ENCODE measurements at places on chromosomes 6 and 20.

DNA sequence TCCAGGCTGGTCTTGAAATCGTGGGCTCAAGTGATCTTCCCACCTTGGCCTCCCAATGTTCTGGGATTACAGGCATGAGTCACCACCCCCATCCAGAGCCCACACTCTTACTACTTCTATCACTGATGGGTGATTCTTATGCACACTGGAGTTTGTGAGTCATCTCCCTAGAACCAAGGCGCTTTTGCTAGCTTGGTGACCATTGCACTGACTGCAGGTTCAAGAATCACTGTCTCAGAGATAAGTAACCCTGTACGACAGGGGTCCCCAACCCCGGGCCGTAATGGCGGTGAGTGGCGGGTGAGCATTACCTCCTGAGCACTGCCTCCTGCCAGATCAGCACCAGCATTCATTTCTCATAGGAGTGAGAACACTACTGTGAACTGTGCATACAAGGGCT is 118.8 kb downstream of the MAP3K7 start:
- DNase-seq: peak; percentile 14

DNA sequence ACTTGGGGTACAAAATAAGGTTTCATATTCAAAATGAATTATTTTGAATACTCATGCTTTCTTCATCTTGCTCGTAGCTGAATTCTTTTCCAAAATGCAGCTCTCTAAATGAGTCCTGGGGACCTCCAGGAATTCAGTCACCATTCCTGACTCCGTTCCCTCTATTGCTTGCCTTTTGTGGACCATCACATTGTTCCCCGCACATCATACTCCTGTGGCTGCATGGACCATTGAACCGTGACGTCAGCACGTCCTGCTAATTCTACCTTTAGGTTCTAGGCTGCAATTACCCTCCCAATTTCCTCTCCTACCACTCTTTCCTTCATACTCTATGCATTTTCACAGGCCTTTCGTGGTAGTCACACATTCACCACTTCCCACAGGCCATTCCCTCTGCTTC is 173.1 kb upstream of the ID4 start:
- DNase-seq: no peak

- no peak for DNase-seq
These were observed 777.8 kb upstream of the NRSN1 start for GRCh38 chr6:23348185-23348584.

GRCh38 chr6:42292004-42292740 is 74.5 kb upstream of the MRPS10 start:
- DNase-seq: peak; percentile 78

DNA sequence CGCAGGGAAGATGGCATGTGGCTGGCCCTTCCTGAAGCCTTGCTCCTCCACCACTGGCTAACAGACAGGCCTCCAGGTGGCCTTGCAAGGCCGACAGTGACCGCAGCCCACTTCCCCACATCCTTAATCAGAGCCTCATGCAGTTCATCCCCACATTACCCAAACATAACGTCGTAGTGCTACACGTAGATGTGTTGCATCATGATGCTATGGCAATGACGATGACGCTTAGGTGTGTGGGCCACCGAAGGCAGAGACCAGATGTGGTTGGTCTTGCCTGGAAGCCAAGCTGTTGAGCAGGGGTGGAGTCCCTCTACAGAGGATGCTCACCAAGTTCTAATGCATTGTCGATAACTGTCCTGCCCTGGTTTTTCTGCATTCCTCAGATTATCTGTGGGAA is 5.6 kb downstream of the CD93 start:
- DNase-seq: no peak

DNA sequence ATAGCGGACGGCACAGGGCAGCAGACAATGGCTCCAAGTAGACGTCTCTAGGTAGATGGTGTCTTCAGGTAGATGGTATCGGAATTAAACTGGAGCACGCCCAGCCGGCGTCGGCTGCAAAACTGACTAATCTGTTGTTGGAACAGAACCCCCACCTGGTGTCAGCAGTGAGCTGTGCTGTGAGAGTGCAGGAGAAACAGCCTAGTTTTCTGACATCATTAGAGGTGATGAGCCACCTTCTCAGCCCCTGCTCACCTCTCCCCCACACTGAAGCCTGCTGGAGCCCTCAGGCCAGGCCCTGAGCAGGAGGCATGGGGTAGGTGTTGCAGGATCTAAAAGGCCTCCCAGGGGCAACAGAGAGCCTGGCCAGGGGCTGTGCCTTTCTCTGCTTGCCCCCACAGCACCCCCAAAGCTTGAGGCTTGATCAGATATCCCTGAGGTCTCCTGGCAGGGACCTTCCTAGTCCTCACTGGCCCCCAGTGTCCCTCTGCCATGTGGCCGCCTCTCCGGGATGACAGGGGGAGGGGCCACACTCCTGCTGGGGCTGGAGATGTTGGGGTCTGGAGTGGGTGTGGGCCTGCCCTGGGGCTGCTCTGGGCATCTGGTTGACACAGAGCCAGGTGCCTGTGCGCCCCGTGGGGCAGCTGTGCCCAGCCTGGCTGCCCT is 6.9 kb upstream of the HELZ2 start:
- DNase-seq: peak; percentile 17

DNA sequence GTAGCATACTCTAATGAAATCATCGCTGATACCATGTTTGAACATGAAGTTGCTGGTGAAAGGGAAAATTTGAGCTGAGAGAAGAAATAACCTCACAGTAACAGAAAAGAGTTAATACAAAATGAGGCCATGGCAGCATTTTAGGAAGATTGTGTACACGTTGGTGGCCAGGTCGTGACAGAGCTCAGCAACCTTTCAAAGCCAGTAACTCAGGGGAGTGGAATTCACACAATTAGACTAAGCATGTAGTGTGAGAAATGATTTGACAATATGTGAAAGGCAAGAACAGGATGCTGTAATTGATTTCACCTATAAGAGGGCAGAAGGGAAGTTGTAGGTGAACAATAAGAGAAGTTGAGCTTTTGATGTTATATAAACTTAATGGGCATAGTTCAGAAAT is 246.3 kb downstream of the OGFRL1 start:
- no peak for DNase-seq

GRCh38 chr20:38630727-38631126 is 29.1 kb downstream of the ARHGAP40 start:
- DNase-seq: no peak

All from stromal cell of bone marrow (primary cell).